ENCODE measurements at places on chromosomes 6 and 20.

DNA sequence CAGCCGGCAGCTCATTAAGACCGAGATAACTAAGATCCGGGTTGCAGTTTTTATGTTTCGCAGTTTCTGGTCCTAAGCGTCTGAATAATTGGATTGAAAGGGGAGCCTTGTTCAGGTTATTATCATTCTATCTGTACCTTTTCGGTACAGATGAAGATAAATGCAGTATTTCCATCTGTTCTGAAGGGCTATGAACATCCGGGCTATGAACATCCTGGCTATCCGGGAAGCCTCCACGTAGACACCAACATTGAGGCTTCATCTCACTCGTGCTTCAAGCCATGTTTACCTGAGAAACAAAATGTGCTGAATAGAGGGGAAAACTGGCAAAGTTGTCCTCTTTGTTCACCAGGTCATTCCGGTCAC is 399 bp upstream of the REPS1 start:
- DNase-seq: peak; percentile 6

DNA sequence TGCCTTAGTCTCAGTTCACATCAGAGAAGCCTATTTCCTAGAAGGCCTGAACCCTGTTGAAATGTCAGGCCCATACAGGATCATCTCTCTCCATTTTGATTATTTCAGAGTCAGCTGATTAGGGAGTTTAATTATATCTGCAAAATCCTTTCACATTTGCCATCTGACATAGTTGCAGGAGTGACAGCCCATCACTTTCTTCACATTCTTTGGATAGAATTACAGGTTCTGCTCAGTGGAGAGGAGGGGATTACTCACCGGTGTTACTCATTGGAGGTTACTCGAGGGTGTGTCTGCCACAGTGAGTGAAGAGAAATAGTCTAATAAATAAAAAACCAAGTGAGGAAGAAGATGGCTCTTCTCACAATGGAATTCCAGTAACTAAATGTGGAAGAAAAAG is 216.8 kb downstream of the TMEM242 start:
- peak; percentile 41 for DNase-seq

DNA sequence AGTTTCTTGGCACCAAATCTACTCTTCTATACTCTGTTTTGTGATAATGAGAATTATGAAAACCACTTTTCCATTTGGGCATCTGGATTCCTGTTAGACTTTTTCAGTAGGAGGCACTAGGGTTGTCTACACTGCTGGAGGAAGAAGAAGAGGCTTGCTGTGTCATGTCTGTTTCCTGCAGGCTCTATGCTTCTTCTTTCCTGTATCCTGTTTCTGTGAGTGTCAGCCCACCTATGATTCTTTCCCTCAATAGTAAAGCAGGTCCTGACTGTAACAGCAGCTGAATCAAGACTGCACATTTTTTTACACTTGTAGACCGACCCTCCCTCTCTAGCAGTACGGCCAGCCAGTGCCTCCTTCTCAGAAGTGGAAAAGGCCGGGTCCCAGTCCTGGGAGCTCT is 603.9 kb downstream of the HDGFL1 start:
- peak; percentile 18 for DNase-seq

GRCh38 chr6:38183856-38184584 is 364.5 kb downstream of the ZFAND3 start:
- no peak for DNase-seq

GRCh38 chr20:48247961-48248360 is 462.7 kb upstream of the SULF2 start:
- DNase-seq: no peak

DNA sequence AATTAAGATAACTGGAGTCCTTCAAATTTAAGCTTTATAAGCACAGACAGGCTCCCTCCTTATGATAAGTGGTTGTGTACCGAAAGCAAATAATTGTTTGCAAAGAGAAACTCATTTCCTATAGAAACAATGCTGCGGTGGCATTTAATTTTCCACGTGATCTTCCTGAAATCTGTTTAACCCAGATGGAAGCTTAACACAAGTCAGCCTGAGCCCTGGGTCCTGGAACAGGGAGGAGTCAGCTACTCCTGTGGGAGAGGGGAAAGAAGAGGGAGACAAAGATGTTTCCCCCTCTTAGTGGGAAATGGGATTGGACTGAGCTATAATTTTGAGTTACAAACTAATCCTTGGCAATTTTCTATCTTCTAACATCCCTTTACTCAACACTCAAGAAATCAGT is 136.5 kb downstream of the ELOVL4 start:
- no peak for DNase-seq

DNA sequence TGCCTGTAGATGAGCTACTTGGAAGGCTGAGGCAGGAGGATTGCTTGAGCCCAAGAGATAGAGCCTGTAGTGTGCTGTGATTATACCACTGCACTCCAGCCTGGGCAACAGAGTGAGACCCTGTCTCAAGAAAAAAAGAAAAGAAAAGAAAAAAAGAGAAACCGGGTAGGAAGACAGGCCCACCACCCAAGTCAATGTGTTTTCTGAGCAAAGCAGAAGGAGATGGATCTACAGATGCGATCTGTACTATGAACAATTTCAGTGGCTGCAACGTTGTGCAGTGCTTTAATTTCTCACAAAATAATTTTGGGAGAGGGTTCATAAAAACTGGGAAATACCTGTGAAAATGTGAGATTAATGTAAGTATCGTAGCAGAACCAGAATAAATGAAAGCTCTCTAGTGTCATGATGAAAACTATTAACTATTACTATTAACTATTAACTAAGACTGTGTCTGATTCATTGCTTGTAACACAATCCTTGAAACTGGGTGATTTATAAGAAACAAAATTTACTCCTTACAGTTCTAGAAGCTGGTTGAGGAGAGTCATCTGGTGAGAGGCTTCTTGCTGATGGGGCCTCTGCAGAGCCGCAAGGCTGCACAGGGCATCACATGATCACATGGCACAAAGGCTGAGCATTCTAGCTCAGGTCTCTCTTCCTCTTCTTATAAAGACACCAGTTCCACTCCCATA is 233.1 kb upstream of the ZNF217 start:
- no peak for DNase-seq
